ENCODE measurements at places on chromosomes 16 and 17. TPM values are rescaled to one million over a fixed set of nuclear protein-coding genes. Genes with fewer than 3 reads are reported as not detected.

The LRRC37A gene
- polyA plus RNA-seq: 6.2 TPM

The SPNS3 gene
- polyA plus RNA-seq: 9.2 TPM

The ABCA10 gene
- polyA plus RNA-seq: 7.5 TPM

The CCL17 gene
- polyA plus RNA-seq: 0.30 TPM

The KRTAP4-5 gene
- polyA plus RNA-seq: not detected

The EMP2 gene
- 17.0 TPM for polyA plus RNA-seq

The SLC2A4 gene
- polyA plus RNA-seq: 1.1 TPM

The PRSS36 gene
- polyA plus RNA-seq: 2.0 TPM

The TSC2 gene
- 85.9 TPM for polyA plus RNA-seq

The PABPN1L gene
- 0.12 TPM for polyA plus RNA-seq

The NPIPA8 gene
- polyA plus RNA-seq: 0.21 TPM

The IRX6 gene
- not detected for polyA plus RNA-seq

The RSKR gene
- 15.2 TPM for polyA plus RNA-seq

The KRTAP2-1 gene
- not detected for polyA plus RNA-seq

The FAM83G gene
- polyA plus RNA-seq: 35.6 TPM

The PIK3R5 gene
- 3.2 TPM for polyA plus RNA-seq

The CACNA1G gene
- 1.7 TPM for polyA plus RNA-seq

The ALOX12 gene
- polyA plus RNA-seq: 1.2 TPM

The SLFN14 gene
- polyA plus RNA-seq: 0.21 TPM

The CES3 gene
- polyA plus RNA-seq: 16.0 TPM

The HS3ST3A1 gene
- 0.27 TPM for polyA plus RNA-seq

The SLC13A5 gene
- polyA plus RNA-seq: 1.9 TPM

The OMG gene
- 1.0 TPM for polyA plus RNA-seq

The TMEM101 gene
- polyA plus RNA-seq: 47.5 TPM

The TPSAB1 gene
- polyA plus RNA-seq: 0.30 TPM

The TLCD1 gene
- polyA plus RNA-seq: 9.4 TPM

The ARMC5 gene
- polyA plus RNA-seq: 13.6 TPM

The TMC8 gene
- polyA plus RNA-seq: 7.6 TPM

The HEXIM1 gene
- polyA plus RNA-seq: 36.1 TPM

The TEX19 gene
- not detected for polyA plus RNA-seq

The NUDT7 gene
- polyA plus RNA-seq: 14.2 TPM

The CHCT1 gene
- polyA plus RNA-seq: not detected

The UMOD gene
- not detected for polyA plus RNA-seq

The RNF157 gene
- 19.2 TPM for polyA plus RNA-seq

The VAT1L gene
- polyA plus RNA-seq: 14.8 TPM

The GPR142 gene
- 0.97 TPM for polyA plus RNA-seq

The CCL16 gene
- polyA plus RNA-seq: 0.19 TPM

The SLC6A2 gene
- 0.12 TPM for polyA plus RNA-seq

The RRN3 gene
- polyA plus RNA-seq: 41.7 TPM

The HS3ST4 gene
- polyA plus RNA-seq: 0.39 TPM

The NEUROD2 gene
- polyA plus RNA-seq: 0.01 TPM

The GLIS2 gene
- polyA plus RNA-seq: 11.5 TPM

The ASIC2 gene
- polyA plus RNA-seq: 9.3 TPM

The TEX14 gene
- polyA plus RNA-seq: 0.33 TPM

The CD68 gene
- polyA plus RNA-seq: 512 TPM

The CFDP1 gene
- polyA plus RNA-seq: 121 TPM

The PYDC1 gene
- polyA plus RNA-seq: 0.19 TPM

The TMED6 gene
- polyA plus RNA-seq: 3.6 TPM

All from large intestine (tissue), 12 donors.